ENCODE measurements at places on chromosomes 3 and 15.

GRCh38 chr15:64895285-64896065 is 16.2 kb upstream of the ANKDD1A start:
- DNase-seq = peak; percentile 73

DNA sequence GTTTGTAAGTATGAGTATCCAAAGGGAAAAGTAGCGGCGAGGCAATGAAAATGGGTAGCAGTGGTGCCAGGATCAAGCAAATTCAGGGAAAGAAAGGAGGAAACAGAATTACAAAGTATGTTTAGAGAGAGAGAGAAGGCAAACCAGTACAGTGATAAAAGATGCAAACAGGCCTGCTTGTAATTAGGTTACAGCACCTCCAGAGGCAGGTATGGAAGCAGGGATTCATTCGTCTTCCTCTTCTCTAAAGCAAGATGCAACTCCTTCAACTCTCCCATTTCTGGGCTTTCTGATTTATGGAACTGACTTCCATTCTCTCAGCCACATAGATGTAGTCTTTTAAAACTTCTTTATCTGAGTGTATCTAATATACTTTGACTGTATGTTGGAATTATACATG is 68.0 kb downstream of the CRYBG3 start:
- no peak for DNase-seq

- DNase-seq = no peak
These were observed 11.7 kb downstream of the MRPS11 start for GRCh38 chr15:88479169-88479568.

- DNase-seq = no peak
These were observed 80.7 kb downstream of the NR2E3 start for GRCh38 chr15:71891026-71891425.

GRCh38 chr3:154967090-154967489 is 113.0 kb upstream of the MME start:
- no peak for DNase-seq

DNA sequence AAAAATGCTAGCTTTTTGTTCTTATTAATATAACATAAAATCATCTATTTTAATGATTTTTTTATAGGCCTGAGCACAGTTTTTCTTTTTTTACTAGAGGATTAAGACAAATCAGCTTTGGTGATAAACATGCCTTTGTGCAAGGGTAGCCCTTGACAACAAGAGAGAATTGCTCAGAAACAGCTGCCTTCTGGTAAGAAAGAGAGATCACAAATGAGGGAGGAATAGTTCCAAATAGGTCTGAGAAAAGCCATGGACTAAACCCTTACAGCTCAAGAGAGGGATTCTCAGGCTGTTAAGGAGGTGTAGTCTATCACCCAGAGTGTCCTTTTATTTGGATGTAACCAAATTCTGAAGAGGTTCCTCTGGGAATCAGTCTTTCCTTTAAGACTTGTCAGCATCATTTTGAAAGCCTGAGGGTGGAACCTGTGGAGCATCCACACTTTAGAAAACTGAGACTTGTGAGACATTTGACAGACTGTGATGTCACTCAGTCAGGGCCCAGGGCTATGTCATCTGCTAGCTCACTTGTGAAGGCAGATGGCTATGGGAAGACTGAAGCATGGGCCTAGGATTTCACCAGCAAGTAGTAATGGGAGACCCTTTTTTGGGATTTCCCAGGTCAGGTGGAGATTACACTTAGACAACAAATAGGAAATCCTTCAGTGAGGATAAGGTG is 102.9 kb upstream of the KCNAB1 start:
- no peak for DNase-seq

GRCh38 chr3:135272026-135272669 is 477.1 kb downstream of the EPHB1 start:
- no peak for DNase-seq

- DNase-seq = no peak
These were observed 103.4 kb upstream of the HACD2 start for GRCh38 chr3:123688241-123688747.

DNA sequence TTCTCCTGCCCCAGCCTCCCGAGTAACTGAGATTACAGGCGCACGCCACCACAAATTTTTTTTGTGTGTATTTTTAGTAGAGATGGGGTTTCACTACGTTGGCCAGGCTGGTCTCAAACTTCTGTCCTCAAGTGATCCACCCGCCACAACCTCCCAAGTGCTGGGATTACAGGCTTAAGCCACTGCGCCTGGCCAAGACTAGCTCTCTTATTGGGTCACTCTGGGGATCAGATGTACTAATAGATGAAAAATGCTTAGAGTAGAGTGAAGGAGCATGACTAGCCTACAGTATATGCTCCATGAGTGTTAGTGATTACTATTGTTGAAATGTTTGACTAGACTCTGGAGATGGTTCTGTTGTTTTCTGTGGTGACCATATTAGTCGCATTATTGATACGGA is 21.8 kb downstream of the RARB start:
- no peak for DNase-seq

DNA sequence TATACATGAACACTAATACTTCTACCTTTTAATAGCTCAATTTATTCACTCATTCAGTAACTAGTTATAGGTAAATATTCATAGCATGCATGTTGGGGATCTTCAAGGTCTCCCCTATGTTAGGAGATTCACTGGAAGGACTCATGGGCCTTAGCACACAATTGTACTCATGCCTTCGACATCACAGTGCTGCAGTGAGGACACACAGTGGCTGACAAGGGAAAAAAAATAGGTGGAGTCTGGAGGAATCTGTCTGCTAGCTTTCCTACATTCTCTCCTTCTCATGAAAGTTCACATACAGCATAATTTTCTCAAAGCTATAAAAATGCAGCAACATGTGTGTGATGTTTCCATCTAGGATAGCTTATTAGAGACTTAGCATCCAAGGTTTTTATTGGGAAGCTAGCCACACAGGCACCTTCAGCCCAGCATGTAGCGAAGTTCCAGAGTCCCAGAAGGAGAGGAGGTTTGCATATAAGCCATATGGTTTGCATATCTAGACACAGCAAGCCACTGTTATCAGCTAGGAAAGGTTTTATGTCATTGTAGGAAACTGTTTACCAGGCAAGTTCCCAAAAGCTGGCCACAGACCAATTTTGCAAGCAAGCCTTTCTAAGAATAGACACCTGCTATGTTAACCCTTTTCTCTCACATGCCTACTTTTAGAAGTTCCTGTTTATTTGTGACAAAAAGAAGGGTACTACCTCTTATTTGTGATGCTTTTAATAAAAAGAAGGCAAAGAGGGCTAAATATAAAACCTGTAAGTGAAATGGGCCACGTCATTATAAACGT is 46.4 kb downstream of the MORC1 start:
- no peak for DNase-seq

GRCh38 chr3:64351713-64352638 is 126.7 kb upstream of the PRICKLE2 start:
- no peak for DNase-seq

DNA sequence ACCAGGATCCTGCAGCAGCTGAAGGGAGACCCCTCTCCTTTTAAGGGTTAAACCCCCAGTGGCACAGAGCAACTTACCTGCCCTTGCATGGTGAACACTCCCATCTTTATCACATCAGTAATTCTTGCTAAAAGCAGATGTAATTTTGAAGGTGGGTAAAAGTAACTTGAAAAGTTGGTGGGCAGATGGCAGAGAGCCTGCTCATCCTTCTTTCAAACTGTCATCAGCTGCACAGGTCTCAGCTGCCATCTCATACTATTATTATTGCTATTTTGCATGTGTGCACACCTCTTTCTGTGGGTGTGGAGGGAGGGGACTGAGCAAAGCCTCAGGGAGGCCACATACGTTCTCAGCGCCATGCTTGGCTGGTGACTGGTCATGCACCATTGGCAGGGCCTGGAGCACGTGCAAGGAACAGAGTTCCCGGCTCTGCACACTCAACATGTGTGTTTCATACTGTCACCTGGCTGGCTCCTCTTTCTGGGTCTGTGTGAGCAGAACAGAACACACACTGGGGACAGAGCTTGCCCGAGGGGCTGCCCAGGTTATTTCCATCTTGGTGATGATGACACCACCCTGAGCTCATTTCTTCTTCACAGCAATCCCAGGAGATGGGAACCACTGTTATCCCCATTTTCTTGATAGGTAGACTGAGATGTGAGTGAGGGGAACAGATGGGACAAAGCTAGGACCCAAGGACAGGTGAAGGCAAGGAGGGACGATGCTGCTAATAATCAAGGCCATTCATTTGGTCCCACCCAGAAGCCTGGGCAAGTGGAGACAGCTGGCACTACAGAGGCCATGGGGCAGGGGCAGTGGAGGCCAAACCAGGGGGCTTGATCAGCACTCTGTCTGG is 95.8 kb upstream of the KLF13 start:
- no peak for DNase-seq

- no peak for DNase-seq
These were observed 56.2 kb upstream of the HES1 start for GRCh38 chr3:194079702-194080172.

DNA sequence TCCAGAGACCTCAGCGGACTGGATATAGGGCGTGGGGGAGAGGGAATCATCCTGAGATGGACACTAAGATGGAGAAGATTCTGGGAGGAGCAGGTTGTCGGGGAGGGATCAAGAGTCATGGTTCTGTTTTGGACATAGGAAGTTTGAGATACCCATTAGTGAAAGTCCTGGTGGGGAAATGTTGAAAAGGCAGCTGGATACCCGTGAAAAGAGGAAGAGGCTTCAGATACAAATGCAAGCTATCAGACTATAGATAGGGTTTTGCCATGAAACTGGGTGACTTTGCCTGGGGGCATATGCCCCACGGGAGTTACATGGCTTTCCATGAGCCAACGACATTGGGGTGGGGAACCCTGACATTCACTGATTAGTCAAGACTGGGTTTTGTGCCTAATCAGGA is 1.1 kb upstream of the GPR62 start:
- peak; percentile 46 for DNase-seq

DNA sequence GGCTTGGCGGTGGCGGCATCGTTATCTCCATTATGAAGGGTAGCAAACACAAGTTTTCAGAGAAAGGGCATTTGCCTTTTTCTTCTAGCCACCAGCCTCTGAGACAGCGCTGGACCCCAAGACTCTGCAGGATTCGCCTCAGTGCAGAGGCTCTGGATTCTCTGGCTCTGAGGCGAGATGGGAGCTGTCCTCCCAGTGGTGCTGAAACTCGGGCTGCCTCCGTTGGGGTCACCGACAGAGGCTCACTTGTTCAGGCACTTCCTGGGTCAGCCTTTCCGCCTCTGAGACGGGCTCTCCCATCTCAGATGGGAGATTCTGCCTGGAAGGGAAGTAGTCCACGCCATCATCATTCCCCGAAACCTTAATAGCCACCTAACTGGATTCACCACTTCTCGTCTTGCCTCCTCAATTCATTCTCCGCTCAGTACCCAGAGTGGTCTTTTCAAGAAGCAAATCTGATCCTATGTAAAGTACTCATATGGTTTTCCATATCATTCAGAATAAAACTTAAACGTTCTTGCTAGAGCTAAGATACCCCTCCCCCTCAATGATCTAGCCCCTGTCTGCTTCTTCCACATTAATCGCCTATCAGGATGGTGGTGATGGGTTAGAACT is 76.9 kb downstream of the RHCG start:
- DNase-seq = peak; percentile 73

GRCh38 chr15:42160136-42160535 is 3.7 kb upstream of the PLA2G4F start:
- DNase-seq = no peak

DNA sequence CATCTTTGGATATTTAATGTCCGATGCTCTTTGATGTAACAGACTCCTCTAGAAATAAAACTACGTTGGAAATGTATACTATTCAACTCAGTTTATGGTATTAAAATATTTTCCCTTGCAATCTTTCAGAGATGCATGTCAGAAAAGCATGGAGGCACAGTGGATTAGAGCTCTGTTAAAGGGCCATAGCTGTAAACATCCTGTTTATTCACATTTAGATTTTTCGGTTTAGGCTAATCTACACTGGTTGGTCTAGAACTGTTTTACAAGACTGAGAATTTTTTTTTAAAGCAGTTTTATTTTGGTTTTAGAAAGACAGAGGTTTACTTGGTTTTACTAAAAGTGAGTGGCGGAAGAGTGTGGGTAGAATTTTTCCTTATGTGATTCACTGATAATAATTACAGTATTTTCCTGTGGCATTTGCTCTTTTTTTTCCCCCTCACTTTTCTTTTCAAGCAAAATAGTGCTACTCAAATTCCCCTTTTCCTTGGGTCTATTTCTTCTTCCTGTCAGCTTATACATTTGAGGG is 132.1 kb downstream of the IL1RAP start:
- DNase-seq = peak; percentile 56

DNA sequence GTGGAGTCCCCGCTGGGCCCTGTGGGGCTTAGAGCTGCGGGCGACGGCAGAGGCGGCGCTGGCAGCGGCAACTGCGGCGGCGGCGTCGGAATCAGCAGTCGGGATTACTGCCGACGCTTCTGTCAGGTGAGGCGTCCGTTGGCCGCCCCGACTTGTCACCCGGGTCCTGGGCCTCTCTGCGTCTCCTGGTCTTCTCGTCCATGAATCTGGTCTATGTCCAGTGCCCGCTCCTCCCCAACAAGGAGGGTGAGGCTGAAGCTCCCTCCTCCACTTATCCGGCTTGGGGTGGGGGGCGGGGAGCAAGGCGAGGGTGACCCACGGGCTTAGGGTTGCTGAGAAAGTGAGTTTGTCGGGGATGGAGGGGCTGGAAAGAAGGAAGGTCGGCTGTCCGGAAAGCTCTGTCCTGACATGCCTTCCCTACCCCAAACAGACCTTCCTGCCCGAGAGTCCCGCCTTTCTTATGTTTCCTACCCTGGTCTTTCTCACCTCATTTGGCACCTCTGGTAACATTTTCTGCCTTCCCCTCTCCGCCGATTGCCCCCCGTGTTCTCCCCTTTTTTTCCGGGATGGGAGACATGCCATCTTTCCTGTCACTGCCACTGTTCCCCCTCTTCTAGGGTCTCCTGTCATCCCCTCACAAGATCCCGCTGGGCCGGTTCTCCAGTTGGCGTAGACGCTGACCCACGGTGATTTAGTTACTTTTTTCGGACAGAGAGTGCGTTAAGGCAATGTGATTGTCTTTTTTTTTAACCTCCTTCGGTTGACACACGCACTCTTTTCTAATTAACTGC is 520 bp downstream of the ZNF654 start:
- no peak for DNase-seq

DNA sequence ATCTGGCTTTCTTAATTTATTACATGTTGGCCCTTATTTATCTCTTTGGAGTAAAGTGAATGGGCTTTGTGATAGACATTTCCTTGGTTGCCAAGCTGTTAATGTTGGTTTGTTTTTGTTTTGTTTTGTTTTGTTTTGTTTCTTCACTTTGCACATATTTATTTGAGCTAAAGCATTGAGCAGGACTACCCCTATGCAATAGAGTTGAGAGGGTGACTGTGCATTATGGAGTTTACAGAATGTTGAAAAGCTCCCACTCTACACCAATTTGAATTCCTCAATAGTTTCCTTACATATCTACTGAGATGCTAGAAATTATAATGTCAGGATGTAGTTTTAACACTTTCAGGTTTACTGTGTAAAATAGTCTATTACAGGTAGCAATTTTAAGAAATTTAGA is 462.8 kb upstream of the CBLB start:
- DNase-seq = no peak
